ENCODE measurements at places on chromosomes 7 and 10.

GRCh38 chr7:155020996-155021395, 18.1 kb upstream of the PAXIP1 start:
- no peak for DNase-seq

DNA sequence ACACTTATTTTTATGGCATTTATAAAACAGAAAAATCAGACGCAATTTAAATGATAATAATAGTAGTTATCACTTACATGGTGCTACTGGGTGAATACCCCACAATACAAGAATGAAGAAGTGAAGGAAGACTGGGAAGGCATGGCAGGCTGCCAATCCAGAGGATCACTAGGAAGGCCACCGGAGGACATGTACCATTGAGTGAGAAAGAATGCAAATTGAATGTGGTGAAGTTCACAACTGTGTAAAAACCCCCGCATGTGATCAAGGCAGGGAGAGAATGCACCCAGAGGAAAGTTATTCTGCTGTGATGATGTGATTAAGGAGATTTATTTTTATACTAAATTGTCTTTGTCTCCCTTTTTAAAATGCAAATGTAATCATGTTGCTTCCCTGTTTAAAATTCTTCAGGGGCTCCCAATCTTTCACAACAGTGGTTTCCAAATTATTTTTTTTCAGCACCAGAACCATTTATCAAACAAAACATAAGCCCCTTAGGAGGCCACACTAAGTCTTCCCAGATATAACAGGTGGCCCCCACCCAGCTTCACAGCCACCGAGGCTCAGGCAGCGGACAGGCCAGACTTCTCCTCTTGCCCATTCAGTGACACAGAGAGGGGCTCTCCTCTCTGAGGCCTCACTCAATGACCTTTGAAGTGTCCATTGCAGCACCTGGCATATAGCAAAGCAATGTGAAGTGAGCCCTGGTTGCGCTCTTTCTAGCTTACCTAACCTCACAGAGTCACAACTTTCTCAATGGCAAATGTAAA, 59.6 kb downstream of the FRMPD2 start:
- no peak for DNase-seq

DNA sequence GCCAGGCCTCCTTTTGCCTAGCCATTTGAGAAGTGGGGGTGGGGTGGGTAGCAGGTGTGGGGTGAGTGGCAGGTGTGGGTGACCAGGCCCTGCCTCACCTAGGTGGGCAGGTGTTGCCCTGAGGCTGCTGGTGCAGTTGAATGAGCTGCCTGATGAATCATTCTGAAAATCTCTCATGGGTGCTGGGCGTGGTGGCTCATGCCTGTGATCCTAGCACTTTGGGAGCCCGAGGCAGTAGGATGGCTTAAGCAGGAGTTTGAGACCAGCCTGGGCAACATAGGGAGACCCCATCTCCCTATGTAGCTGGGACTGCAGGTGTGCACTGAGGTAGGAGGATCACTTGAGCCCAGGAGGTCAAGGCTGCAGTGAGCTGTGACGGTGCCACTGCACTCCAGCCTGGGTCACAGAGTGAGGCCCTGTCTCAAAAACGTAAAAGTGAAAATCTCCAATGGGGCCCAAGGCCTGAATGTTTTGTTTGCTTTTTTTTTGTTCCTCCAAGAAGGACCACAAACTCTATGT, 17.7 kb downstream of the TSPAN14 start:
- DNase-seq: peak; percentile 64

DNA sequence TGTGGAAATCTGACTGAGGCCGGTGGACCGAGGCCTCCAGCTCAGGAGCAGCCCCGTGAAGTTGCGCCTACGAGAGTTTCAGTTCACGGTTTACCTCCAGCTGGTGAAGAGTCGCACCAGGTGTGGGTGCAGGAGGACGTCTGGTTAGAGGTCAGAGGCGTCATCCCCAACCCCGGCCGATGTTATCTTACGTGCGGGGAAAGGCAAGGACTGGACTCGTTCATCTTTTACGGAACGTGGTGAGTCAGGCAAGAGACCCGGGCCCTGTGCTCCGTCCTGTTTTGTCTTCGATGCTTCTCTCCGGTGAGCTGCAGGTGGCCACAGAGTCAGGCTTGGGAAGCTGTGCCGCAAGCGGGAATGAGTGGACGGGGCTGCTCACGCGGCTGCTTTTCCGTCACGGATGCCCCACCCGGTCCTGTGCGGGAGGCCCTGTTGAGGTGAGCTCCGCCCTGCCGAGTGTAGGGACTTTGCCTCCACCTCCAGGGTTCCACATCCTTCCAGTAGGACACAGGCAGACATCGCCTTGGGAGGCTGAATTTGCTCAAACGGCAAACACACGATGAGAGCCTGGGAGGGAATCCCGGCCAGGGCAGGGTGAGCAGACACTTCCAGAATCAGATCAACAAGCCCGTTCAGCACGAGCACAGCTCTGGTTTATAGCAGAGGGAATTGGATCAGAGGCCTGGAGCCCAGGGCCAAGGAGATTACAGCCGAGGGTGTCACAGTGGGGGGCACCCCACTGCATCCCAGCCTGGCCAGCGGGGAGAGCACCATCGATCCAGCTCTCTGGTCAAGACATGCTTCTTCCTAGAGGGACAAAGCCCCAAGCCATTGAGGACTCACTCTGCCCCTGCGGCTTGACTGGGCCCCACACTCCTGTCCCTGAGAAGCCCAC, 50.1 kb upstream of the INPP5A start:
- DNase-seq: no peak

- no peak for DNase-seq
Observed at GRCh38 chr7:100835903-100836811, 8.8 kb upstream of the EPHB4 start.

DNA sequence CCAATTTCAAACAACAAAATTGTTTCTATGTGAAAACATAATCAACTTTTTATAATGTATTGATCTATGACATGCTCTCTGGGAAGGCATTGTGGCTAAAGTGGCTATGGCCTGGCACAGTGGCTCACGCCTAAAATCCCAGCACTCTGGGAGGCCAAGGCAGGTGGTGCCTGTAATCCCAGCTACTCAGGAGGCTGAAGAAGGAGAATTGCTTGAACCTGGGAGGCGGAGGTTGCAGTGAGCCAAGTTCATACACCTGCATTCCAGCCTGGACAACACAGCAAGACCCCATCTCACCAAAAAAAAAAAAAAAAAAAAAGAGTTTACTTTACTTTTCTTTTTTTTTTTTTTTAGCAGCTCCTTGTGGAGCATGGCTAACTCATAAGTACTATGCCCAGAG, 38.9 kb upstream of the CPN1 start:
- no peak for DNase-seq

DNA sequence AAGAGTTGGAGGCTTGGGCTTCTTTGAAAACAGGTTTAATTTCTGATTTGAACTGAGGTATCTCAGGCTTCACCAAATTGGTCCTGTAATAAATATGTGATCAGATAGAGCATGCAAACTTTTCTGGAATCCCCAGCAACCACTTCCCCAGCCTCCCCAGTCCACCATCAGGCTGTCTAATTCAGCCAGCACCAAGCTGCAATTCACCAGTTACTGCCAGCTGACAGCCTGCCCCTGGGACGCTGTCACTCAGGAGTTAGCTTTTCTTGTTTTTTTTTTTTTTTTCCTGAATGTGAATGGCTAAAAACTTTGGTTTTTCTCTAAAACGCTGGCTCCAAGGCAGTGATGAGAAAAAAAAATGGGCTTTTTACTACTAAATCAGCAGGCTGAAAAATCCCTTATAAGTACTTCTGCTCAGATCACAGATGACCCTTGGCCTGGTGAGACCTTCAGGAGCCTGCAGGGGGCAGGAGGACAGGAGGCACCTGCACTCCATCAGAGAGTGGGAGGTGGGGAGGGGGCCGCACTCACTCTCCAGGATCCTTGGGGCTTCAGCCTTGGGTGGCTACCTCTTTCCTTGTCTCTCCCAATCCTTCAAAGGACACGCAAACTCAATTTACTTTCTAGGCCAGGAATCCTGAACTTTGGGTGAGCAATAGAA, 349.4 kb downstream of the GATA3 start:
- DNase-seq: no peak

DNA sequence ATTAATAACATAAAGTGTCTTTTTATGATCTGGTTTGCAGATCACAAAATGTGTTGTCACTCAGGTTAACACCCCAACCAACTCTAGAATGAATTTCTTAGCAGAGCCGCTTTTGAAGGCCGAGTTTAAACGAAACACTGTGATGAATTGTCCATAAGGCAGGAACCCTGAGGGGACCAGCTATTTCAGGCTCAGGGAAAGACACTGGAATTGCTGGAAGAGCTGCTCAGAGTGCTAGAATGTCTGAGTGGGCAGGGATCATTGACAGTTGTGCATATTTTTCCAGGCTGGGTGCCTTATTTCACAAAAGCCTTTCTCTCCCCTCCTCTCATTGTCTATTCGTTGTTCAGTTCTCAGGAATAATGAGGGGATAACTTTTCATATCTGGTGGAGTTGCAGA, 68.7 kb upstream of the PRKG1 start:
- DNase-seq: no peak

DNA sequence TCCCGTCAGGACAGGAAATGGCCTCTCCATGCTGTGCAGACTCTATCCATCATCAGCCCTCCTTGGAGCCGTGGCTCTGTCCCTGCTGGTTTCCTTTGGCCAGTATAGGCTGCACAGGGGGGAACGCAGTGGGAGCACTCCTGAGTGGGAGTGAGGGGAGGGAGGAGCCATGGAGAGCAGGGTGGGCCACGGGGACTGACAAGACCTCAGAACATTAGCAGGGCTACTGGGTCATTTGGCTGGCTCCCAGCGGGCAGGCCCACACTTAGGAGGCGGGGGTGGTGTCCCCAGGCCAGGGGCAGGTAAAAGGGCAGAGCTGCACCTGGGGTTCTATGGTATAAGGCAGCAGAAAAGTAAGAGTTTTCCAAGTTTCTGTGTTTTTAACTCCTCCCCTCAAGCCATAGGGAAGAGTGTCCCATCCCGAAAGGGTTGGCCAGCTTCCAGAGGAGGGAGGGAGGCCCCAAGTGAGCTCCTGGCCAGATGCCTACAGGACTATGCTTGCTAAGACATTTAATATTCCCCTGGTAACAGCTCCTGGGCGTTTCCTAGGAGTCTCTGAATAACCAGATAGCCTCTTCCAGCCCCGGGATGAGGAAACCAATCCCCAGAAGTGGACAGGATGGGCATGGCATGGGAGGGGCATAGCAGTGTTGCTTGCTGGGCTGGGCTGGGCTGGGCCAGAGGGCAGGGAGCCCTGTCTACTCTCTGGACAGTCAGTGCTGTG, 5.5 kb upstream of the OPN4 start:
- no peak for DNase-seq

Data from activated naive CD4-positive, alpha-beta T cell treated with Interleukin-2 at 50 U/mL for 16 hours (primary cell).